CD4-positive, alpha-beta memory T cell (primary cell): ENCODE measurements at places on chromosomes 7 and 10.

GRCh38 chr7:148620749-148621359 lies 30.3 kb downstream of the C7orf33 start:
- DNase-seq = no peak

- DNase-seq = no peak
Measured at GRCh38 chr10:5018134-5018533, 14.5 kb upstream of the AKR1C2 start.

- no peak for DNase-seq
Measured at GRCh38 chr7:92025260-92025659, 84.6 kb downstream of the AKAP9 start.

- no peak for DNase-seq
Measured at GRCh38 chr7:107937531-107937930, 46.5 kb downstream of the DLD start.

DNA sequence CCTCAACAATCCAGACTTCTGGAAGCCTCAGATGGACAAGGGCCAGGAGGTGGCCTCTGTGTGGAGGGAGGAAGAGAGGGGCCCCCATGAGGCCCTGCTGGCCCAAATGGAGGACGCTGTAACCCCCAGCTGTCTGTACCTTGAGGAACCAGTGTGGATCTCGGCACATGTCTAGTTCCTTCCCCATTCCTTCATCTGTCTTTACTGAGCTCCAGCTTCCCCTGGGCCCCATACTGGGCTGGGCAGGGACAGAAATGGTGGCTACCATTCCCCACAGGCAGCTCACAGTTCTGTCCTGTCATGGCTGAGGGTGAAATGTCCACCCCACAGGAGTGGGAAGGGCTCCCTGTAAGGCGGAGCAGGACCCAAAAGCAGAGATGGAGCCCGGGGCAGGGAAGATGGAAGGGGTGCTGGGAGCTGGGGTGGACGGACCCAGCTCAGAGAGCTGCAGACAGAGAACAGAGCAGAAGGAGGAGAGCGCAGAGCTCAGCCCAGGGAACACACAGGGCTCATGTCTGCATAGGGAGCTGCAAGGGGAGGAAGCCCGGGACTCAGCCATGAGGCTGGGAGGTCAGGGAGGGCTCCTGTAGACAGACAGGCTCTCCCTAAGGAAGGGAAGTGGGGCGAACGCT lies 22.8 kb downstream of the ANTXRL start:
- DNase-seq = no peak

DNA sequence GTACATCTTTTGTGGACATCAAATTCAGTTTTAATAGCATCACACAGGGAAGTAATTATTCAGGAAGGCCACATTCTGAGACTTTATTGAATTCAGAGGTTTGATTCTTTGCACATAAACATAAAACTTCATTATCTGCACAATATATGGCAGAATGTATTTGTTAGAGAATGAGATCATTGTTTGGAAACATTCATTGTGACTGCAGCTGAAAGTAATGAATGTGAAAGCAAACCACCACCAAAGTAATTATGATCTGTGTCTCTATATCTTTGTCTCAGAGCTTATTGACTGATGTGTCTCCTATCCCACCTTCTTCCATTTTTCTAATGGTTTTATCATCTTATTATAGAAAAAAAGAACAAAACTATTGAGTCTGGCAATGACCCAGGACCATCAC lies 340.9 kb upstream of the PCDH15 start:
- no peak for DNase-seq

- DNase-seq = no peak
Measured at GRCh38 chr10:128421371-128422160, 295.3 kb upstream of the MKI67 start.

DNA sequence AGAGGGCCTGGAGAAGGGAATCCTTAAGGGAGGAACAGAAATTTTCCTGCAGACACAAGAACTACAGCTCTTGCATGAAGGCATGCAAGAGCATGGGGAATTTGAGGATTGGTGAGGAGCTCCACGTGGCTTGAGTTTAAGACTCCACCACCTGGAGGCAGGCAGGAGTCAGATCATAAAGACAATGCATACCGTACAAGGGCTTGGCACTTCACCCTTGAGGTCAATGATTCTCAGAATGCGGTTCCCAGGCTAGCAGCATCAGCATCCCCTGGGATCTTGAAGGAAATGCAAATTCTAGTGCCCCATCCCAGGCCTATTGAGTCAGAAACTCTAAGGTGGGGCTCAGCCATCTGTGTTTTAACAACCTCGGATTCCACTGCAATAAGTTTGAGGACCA lies 143.8 kb downstream of the C7orf25 start:
- DNase-seq = no peak

- no peak for DNase-seq
Measured at GRCh38 chr7:43921423-43921822, 4.8 kb upstream of the UBE2D4 start.

- peak; percentile 53 for DNase-seq
Measured at GRCh38 chr10:80454513-80455460, 677 bp downstream of the TSPAN14 start.

DNA sequence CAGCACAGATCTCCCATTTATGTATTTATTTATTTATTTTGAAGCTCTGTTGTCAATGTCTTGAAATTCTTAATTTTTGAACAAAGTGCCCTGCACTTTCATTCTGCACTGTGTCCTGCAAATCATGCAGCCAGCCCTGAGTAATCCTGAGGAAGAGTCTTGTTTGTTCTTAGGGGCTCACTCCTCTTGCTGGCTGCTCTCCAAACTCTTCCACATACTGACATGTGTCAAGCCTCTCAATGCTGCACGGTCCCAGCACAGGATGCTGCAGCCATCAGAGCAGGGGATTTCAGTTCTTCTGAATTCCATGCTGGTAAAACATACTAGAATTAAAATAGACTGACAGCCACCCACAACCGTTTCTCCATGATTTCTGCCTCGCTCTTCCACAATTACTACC lies 207.2 kb downstream of the PARD3 start:
- DNase-seq = no peak

GRCh38 chr10:969473-970150 lies 18.6 kb upstream of the GTPBP4 start:
- DNase-seq = no peak

GRCh38 chr7:17844514-17845196 lies 95.6 kb downstream of the SNX13 start:
- DNase-seq = no peak

GRCh38 chr10:65275296-65275695 lies 1650.5 kb upstream of the LRRTM3 start:
- no peak for DNase-seq

GRCh38 chr10:35821339-35821911 lies 179.3 kb upstream of the FZD8 start:
- DNase-seq = no peak

GRCh38 chr10:59887006-59887405 lies 19.4 kb downstream of the CCDC6 start:
- no peak for DNase-seq

GRCh38 chr10:110350812-110351211 lies 46.1 kb upstream of the SMNDC1 start:
- no peak for DNase-seq

DNA sequence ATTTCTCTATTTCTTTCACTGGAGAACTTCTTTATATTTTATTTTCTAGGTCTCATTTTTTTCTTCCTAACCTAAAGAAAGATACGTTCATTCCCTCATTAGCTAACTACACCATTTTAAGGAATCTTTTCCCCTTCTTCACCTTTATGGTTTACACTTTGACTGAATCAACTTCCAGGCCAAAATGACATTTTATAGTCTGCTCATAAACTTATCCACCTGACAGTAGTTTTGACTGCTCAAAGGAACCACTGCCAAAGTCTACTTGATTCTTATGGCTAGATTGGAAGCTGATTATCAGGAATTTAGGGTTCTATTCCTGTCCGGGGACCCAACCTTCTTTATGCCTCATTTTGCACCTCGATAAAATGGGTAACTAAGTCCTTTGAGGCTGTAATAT lies 73.0 kb upstream of the FOXP2 start:
- DNase-seq = no peak
